ENCODE measurements at places on chromosomes 6 and 20.

- DNase-seq: no peak
These were observed 37.5 kb upstream of the BEND3 start for GRCh38 chr6:107152638-107153430.

DNA sequence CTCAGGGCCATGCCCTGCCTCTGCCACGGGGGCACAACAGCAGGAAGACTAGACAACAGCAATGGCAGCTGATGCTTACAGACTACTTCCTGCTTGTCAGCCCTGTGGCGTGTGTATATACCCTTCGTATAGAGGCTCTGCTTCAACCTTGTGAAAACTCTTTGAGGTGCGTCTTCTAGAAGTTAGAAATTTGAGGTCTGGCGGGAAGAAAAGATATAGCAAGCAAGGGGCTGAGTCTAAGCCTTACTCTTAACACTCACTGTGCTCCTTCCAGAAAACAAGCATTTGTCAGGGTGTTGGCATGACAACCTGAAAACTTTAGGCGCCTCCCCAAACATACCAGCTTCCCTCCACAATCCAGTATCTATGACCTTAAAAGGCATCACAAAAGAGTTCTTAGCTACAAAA is 33.3 kb downstream of the JPH2 start:
- no peak for DNase-seq

GRCh38 chr6:37426945-37427510 is 6.0 kb upstream of the CMTR1 start:
- no peak for DNase-seq

DNA sequence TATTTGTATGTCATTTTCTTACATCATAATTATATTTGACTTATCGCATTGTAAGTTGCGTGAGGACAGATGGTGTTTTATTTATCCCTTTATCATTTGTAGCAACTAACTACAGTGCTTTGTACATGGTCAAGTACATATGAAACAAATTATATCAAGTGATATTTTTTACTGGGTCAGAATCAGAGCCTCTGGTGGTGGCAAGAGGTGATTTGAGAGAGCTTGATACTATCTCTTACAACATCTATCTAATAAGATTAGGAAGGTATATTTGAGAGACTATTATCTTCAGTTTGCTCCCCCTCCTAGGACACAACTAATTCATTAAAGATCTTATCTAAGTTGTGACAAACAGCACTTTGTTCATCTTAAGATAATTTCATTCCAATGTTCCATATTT is 47.7 kb downstream of the BCKDHB start:
- no peak for DNase-seq

DNA sequence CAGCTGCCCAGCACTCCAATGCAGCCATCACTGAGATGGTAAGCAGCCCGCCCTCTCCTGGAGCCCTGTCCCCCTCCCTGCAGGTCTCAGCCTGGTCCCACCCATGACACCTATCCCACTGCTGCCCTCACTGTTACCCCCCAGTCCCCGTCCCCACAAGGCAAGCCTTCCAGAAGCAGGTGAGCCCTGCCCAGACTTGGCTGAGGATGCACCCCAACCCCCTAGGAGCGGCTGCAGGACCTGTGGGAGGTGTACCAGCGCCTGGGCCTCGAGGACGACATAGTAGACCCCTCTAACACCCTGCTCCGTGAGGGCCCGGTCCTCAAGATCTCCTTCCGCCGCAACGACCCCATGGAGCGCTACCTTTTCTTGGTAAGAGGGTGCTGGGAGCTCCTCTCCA is 9.2 kb downstream of the FGD2 start:
- no peak for DNase-seq

GRCh38 chr6:168525926-168526630 is 85.1 kb downstream of the SMOC2 start:
- no peak for DNase-seq

DNA sequence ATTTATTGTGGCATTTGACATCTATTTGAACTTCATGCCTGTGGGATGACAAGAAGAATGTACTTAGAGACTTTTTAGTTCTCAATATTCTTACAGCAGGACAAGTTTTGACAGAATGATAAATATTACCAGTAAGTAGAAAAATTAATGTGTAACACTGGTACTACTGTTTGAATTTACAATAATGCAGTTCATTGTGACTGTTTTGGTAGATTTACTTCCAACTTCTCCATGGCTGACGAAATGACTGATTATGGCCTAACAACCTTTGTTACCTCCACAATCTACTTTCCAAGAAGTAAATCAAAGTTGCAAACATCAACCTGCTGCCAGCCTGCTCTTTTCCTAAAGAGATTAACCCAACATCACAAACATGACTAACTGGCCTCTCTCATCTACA is 38.5 kb downstream of the PAK5 start:
- no peak for DNase-seq
